Activated naive CD4-positive, alpha-beta T cell treated with anti-CD3 and anti-CD28 coated beads for 36 hours (primary cell): ENCODE measurements at places on chromosomes 1 and 21. TPM values are rescaled to one million over a fixed set of nuclear protein-coding genes. Genes with fewer than 3 reads are reported as not detected.

RPE65 gene
- total RNA-seq = not detected

FAM177B gene
- total RNA-seq = not detected

DYNLT4 gene
- total RNA-seq = 0.67 TPM

HSD3B1 gene
- total RNA-seq = not detected

RAD54L gene
- total RNA-seq = 88.0 TPM

TEX38 gene
- total RNA-seq = not detected

CELA2A gene
- total RNA-seq = not detected

CD53 gene
- total RNA-seq = 255 TPM

MX1 gene
- 138 TPM for total RNA-seq

USH2A gene
- total RNA-seq = not detected
